ENCODE measurements at places on chromosomes 16 and 17. TPM values are rescaled to one million over a fixed set of nuclear protein-coding genes. Genes with fewer than 3 reads are reported as not detected.

The OTOA gene
- 0.39 TPM for total RNA-seq

The ABCA8 gene
- total RNA-seq = 155 TPM

The GJD3 gene
- 1.3 TPM for total RNA-seq

The CCL13 gene
- total RNA-seq = 4.2 TPM

DNA sequence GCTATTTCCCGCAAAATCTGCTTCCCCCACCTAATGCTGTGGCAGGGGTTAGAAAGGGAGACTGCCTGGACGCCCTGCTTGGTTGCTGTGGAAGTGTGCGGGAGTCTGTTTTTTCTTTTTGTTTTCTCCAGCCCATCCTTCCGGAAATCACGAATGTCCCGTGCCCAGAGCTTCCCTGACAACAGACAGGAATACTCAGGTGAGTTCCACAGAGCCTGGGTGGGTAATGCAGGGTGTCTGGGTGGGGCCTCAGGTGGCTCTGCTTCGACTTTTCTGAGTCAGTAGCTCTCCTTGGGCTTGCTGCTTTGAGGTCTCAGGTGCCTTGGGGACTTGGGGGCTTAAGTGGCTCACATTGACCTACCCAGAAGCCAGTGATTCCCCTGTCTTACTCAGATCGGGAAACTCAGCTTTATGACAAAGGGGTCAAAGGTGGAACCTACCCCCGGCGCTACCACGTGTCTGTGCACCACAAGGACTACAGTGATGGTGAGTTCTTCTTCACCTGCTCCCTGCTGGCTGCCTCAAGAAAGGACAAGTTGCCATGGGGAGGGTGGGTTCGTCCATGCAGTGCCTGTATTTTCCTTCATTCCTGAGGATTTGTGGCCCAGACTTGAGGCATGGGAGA, 11.4 kb downstream of the LIMD2 start:
- no peak for DNase-seq

DNA sequence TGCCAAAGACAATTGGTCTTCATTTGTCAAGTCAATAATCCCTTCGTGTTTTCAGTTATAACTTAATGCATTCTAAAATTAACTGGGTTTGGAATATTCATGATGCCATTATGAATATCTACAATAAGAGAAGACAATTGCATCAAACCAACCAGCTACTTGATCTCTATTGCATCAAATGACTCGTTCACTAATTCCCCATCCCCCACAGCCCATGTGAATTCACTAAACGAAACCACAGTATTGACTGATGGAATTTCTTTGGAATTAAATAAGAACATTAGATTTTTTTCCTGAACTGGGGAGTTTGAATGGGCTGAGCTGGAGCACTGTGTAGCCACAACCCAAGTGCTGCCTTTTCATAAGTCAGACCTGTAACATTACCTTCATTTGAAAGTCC, 65.3 kb downstream of the HS3ST3B1 start:
- DNase-seq = no peak

The TMEM106A gene
- 9.0 TPM for total RNA-seq

DNA sequence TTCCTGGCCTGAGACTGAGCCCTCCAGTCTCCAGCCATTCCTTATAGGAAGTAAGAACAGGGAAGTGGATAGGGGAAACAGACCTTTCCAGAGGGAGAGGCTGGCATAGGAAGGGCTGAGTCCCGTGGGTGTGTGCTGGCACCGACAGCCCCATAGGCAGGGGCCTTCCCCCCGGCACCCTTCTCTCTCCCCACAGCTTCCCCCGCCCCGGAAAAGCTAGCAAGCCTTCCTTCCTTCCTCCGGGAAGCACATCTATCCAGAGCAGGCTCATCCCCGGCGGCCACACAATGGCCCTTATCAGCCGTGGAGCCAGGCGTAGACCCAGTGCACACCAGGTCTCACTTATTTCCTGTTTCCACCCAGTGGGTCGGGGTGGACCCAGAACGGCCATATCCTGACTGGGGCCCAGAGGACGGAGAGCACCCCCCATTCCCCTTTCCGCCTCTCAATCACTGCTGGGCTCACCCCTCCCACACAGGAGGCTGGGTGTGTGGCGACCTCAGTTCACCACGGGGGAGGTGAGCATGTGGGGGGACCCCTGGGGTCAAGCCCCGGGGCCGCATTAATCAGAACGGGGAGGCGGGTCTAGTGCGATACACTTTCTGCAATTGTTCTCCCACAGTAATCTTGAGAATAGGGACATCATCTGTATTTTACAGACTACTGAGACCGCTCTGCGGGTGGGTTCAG, 950 bp upstream of the MYO1C start:
- peak; percentile 51 for DNase-seq

GRCh38 chr17:17781591-17782496, 54.9 kb downstream of the SREBF1 start:
- DNase-seq = peak; percentile 88

DNA sequence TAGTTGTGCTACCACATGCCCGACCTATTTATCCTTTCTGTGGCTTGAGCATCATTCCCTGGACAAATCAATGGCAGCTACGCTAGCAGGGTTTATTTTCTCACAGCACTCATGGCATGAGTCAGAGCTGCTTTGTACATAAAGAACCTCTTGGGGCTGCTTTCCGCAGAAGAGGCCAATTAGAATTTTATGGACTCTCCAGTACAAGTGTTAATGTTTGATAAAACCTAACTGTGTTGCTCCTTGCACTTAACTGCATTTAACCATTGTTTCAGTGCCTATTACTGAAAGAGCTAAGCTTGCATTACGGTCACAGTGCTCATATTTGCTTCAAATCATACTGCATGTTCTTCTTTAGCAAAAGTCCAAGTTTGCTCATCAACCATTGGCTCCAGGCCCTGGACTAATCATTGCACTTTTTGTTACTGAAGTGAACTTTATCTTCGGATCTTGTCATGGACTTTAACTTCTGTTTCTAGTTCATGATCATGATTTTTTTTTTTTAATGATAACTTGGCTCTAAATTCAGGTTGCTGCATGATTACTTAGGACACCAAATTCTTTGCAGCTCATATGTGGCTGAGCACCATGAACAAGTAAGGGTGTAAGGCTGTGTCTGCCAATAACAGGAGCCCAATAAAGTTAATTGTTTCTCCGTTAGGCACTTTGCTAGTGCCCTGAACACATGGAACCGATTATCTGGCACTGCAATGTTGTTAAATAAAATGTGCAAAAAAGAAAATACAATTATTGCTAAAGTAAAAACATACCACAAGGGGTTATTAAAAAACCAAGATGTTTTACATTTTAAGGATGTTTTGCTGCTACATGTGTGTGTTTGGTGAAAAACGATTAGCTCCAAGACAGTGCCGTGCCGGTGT, 492.2 kb downstream of the KCNJ2 start:
- DNase-seq = no peak

The BOLA2B gene
- 55.1 TPM for total RNA-seq

Measured in adrenal gland (tissue), 19 donors.